Activated CD4-positive, CD25-positive, alpha-beta regulatory T cell treated with anti-CD3 and anti-CD28 coated beads, Interleukin-2, amount 50 U/mL, for 24 hours (primary cell): ENCODE measurements at places on chromosomes 6 and 20.

DNA sequence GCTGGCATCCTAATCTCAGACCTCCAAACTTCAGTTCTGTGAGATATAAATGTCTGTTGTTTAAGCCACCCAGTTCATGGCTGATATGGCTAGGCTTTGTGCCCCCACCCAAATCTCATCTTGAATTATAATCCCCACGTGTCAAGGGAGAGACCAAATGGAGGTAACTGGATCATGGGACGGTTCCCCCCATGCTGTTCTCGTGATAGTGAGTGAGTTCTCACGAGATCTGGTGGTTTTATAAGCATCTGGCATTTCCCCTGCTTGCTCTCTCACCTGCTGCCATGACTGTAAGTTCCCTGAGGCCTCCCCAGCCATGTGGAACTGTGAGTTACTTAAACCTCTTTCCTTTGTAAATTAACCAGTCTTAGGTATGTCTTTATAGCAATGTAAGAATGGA, 56.7 kb downstream of the KIAA0319 start:
- ATAC-seq: no peak

GRCh38 chr6:88662653-88663174, 300.7 kb downstream of the RNGTT start:
- ATAC-seq: peak; percentile 24

DNA sequence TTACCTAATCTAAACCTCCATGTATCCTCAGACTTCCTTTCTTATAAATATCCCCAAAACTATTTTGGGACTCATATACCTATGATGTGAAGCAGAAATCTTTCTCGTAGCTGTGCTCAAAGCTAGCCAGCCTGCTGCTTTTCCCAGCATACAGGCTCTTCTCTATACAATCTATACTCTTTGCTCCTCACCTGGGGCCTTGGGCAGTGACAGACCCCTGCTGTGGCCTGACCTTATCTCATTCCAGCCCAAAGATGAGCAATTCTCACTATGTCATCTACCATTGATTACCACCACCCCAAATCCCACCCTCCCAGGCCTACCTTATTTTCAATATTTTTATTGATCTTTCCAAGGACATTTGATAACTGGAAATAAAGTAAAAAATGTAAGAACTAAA, 83.2 kb upstream of the FBXL4 start:
- ATAC-seq: no peak

DNA sequence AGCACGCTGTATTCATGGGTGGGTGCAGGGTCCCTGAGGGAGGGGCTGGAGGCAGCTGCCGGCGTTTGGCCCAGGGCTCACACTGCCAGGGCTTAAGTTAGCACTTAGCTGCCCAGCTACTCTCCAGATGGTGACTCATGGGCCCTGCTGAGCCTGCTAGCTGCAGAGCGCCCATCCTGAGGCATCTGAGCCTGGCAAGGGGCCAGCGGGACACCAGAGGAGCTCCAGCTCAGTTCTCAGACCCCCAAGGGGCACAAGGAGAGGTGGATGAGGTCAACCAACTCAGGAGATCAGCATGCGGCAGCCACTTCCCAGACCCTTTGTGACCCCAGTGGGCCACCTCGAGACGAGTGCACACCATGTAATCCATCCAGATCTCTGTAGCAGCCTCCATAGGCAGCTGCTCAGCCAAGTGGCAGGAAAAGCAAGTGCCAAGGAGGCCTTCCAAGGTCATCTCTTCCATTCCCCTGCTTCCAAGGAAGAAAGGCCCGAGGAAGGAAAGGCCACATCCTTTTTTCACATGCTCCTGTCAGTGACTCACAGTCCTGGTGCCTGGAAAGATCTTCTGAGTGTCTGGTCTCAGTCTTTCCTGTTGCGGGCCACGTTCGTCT, 35.3 kb downstream of the FOXP4 start:
- ATAC-seq: no peak

DNA sequence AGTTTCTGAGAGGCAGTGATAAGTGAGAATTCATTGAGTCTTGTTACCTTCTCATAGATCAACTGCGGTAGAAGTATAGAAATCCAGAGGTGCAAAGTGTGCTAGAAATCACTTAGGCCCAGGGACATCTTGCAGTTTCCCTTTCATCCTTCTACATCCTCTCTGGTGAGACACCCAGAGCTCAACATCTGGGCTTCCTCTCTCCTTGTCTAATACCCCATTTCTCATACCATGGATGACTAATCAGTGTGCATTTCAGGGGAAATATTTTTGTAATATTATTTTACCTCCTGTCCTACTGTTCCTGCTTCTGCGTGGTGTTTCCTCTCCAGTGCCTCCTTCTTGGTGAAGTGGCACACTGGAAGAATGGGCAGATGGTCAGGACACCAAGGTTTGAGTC, 322.4 kb downstream of the TFAP2B start:
- ATAC-seq: no peak

DNA sequence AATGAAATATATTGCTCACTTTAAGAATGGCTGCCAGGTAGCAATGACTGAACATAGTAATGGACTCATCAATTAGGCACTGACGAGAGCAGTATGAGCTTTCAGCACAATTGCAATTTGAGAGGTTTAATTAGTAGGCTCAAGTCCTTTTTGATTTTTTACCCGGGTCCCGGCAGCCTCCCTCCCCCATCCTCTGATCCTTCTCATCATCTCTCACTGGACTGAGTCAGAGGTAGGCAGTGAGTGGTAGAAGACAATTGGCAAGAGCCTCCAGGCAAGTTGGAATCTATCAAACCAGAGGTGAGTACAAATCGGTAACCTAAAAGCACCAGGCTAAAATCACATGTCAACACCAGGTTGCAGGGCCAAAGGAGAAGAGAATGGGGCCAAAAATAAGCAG, 107.9 kb downstream of the DCDC2 start:
- ATAC-seq: no peak

GRCh38 chr20:13749811-13750210, 34.9 kb downstream of the ESF1 start:
- no peak for ATAC-seq

GRCh38 chr6:72350296-72350881, 271.5 kb upstream of the KCNQ5 start:
- ATAC-seq: no peak

DNA sequence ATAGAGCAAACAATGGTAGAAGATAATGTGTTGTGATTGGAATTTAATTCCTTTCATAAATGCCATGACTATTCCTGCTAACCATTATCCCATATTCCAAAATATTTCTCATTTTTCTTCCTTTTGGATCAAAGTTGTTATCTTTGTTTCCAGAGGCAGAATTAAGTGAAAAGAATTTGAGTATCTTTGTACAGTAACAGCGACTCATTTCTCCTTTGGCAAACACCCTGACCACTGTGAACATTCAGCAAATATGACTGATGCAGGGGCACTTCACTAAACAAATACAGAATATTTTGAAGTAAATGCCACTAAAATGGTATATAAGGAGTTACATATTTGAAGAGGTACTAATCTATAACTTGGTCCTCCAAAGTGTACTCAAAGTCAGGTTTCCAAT, 105.0 kb upstream of the LAMP5 start:
- ATAC-seq: no peak

- ATAC-seq: no peak
These were observed 3.2 kb upstream of the APCDD1L start for GRCh38 chr20:58518387-58518786.

DNA sequence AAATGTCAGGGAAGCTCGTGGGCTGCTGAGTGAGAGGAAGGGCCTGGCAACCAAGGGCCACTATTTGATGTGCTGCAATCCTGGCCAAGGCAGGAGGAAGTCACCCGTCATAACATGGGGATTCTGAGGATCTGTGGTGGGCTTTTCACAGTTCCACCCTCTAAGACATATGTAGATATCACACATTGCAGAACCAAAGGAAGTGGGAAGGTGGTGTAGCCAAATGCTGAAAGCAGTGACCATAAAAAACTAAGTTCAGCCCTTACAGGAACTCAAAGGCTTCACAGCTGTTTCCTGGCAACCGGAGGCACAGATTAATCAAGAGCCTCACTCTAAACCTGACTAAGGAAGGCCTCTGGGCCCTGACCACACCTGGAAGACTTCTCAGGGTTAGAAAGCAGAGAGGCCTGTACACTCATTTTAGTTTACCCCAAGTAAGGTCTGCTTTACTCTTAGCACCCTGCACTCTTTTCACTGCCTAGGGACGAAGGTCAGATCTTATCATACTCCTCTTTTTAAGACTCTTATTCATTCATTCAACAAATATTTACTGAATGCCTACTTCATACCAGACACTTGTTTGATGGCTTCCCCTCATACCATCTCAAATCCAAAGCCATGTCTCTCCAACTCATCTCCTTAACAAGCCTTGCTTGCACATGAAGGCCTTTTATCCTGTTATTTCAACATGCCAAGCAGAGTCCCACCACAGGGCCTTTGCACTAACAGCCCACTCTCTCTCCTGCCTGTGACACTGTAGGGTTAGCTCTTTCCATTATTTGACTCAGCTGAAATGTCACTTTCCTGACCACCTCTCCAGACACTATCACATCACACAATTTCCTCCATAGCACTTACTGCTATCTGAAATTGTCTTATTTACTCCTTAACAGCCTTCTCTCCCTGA, 2.6 kb downstream of the UBE2V1 start:
- peak; percentile 58 for ATAC-seq

DNA sequence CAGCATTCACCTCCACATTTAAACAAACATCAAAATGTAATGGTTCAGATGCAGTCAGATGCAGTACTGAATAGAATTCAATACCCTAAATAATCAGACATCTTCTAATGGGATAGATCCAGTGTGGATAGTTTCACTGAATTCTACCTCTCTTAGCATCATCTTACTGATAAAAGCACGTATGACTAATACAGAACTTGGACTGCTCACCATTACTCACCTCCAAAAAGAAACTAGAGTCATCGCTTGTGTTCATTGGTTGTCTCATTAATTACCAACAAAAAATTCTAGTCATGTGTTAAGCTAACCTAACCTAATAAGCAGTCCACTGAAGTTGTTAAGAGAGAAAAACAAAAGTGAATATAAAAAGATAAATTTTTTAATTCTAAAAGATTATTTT, 165.9 kb upstream of the IRAK1BP1 start:
- no peak for ATAC-seq

DNA sequence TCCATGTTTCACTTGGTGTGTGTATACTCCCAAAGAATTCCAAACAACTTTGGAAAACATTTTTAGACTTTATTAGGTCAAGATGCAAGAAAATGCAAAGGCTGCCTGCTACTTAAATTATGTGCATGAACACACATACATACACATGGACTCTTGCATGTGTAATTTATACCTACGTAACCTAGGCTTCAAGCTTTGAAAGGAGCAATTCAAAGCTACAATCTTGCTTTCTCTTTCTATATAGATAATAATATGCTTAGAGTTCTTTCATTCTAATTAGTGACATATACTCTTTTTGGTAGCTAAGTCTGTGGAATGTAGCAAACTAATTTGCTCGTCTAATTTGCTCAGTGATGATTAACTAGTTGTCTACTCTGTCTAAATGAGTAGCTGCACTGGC, 146.5 kb downstream of the EPHA7 start:
- ATAC-seq: no peak

- no peak for ATAC-seq
These were observed 164.4 kb downstream of the SIM1 start for GRCh38 chr6:100300221-100300736.

DNA sequence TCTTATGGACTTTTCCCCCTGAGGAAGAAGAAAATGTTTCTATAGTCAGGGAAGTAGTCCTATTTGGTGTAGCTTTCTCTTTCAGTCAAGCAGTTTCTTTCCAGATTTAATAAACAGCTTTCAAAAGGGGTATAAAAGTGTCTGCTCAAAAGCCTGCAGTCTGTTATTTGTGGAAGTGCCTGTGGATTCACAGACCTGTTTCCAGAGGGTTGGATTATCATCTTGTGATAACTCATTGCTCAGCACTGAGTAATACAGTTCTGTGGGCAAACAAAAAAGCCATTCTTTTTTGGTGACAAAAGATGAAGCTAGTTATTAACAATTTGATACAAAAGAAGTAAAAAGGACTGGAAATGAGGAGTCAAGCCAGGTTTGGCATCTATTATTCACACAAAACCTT, 358.2 kb upstream of the ID4 start:
- ATAC-seq: no peak

- ATAC-seq: no peak
These were observed 14.6 kb upstream of the UQCC2 start for GRCh38 chr6:33725891-33726673.
